Activated gamma-delta T cell treated with anti-CD3 and anti-CD28 coated beads, Interleukin-2, amount 50 U/mL, for 16 hours (primary cell): ENCODE measurements at places on chromosomes 12 and 14.

GRCh38 chr14:72057701-72058285 is 125.6 kb downstream of the RGS6 start:
- no peak for DNase-seq

DNA sequence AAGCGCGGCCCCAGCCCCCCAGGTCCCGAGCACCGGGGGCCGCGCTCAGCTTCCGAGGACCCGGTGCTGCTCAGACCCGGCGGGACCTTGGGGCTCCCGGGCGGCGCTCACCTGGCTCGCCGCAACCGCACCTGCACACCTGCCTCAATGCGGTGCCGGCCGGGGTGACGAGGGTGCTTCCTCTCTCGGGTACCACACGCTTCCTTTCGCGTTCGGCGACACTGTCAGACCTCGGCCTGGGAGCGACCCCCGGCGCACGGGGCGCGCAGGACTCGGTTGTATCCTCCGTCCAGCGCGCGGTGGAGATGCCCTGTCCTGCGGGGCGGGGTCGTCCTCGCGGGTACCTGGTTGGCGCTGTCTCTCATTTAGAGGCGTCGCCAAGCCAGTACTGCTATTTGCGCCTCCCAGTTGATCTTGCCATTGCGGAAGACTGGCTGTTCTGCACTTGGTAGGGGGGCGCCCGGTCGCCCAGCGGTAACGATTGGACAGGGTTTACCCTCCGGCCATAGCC is 718 bp downstream of the PACS2 start:
- no peak for DNase-seq

- DNase-seq = no peak
Measured at GRCh38 chr12:130879212-130879686, 7.4 kb downstream of the RAN start.

DNA sequence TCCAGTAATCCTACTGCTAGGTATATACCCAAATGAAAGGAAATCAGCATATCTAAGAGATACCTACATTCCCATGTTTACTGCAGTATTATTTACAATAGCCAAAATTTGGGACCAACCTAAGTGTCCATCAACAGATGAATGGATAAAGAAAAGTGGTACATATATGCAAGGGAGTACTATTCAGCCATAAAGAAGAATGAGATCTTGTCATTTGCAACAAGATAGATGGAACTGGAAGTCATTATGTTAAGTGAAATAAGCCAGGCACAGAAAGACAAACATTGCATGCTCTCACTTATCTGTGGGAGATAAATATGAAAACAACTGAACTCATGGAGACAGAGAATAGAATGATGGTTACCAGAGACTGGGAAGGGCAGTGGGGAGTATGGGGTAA is 109.5 kb downstream of the INSM2 start:
- DNase-seq = no peak

DNA sequence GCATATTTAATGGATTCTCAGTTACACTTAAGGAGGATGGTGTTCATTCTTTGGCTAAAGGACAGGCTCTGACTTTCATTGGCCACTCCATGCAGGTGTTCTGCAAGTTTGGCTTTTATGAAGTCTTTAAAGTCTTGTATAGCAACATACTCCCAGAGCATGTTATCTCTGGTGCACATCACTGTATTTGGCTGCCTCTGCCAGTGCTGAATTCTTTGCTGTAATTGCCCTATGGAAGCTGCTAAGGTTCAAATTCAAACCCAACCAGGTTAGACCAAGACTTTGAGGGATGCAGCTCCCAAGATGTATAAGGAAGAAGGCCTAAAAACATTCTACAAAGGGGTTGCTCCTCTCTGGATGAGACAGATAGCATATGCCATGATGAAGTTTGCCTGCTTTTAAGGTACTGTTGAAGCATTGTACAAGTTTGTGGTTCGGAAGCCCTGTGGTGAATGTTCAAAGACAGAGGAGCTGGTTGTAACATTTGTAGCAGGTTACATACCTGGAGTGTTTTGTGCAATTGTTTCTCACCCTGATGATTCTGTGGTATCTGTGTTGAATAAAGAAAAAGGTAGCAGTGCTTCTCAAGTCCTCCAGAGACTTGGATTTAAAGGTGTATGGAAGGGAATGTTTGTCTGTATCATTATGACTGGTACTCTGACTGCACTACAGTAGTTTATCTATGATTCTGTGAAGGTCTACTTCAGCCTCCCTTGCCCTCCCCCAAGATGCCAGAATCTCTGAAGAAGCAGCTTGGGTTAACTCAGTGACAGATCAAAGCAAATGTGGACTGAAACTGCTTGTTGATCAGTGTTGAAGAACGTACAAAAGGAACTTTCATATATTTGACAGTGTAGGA is 19.4 kb downstream of the TMEM116 start:
- no peak for DNase-seq

DNA sequence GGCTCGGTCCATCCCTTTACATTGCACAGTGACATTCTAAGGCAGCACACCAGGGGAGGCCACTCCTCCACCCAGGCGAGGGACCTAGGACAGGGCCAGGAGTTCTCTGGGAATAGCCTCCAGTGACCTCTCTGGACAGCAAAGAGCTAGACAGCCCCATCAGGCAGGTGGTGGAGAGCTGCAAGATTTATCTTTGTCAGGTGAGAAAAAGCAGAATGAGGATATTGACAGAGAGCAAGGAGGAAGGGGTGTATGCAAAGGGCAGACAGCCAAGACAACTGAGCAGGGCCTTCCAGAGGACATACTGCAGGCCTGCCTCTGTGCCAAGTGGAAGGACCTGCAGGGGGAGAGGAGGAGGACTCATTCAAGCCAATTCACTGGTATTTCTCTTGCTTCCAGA is 112.4 kb upstream of the MAX start:
- DNase-seq = no peak

- DNase-seq = no peak
Measured at GRCh38 chr12:107891967-107892366, 117.5 kb downstream of the ASCL4 start.

DNA sequence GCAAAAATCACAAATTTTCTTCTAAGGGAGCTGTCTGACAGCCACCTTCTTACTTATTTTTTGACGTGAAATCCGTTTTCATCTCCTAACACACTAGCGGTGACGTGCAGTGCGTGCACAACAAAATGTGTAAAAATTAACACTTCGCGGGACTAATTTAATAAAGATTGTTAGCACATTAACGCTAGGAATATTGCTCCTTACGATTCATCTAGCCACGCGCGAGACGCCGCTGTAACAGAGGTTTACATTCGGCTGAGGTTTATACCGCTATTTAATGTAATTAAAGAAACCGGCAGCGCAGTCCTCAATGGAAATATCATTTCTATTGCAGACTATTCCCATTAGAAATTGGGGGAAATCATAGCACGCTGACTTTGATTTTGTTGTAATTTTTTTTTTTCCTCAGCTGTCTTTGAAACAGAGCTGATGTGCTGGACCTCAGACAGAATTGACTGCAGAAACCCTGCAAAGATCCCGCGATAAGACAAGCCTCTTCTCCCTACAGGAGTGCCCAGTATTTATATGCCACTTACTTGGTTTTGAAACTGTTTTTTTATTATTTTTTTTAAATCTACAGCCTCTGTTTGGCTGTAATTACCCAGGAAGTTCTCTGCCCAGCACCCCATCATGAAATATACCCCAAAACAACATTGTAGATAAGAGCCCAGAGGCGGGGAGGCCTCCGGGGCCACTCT is 31.2 kb downstream of the BCL11B start:
- DNase-seq = no peak
